ENCODE measurements at places on chromosomes 3 and 15. TPM values are rescaled to one million over a fixed set of nuclear protein-coding genes. Genes with fewer than 3 reads are reported as not detected.

DNA sequence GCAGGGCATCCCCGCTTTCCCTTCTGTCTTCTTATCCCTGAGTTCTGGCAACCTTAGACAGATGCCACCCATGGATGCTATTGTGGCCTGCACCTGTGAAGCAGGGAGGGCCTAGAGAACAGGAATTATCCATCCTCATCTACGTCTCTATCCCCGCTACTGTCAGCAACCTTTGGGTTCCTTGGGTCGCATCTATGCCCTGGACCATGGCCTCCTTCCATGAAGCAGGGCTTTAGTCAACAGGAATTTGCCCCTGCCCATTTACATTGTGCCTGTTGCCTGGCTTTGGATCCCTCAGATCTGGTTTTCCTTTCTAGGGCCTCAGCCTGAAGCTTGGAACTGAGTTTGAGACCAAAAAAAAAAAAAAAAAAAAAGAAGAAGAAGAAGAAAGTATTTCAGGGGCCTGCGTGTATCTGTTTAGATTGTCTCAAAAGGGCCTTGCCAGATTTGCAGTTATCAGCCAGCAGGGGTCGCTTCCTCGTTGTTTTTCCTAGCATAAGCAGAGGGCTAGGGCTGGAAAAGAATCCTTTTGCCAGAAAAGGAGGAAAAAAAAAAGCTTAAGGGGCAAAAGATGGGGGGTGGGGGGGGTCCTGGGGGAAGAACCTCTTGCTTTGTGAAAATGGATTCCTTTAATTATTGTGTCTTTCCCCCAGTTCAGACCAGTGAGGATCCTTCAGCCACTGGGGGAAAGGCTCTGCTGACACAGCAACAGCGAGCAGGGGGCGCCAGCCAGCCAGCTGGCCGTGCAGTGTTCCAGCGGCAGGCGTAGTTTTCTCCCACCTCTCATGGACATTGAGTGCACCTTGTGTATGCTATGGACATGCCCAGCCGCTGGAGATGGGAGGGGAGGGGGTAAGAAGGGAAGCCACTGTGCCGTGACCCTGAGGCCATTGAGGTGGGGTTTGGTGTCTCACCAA, 65.7 kb upstream of the ALDH1L1 start:
- H3K4me1 ChIP-seq: peaks cover 7% of the 10 kb centered on the region
- no peaks in the 10 kb centered on the region for H3K27me3 ChIP-seq
- no peak overlapping the region for H3K4me3 ChIP-seq
- H3K27ac ChIP-seq: no peak overlapping the region
- DNase-seq: peak; percentile 72

DNA sequence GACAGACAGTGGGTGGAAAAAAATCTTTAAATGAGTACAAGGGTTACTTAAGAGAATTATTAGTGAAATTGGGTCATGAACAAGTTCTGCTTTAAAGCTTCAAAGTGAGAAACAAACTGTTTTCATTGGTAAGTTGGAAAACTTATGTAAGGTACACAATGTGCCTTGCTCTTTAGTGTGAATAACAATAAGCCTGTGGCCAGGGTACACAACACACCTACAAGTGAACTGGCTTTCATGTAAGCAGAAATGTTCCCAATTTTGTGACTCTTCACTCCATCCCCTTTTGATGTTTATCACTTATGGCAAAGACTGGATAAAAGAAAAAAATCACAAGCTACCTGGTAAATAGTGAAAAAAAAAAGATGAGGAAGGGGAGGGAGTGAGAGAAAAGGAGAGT, 253.7 kb downstream of the ZBTB20 start:
- no peak overlapping the region for H3K27ac ChIP-seq
- no peaks in the 10 kb centered on the region for H3K27me3 ChIP-seq
- no peak for DNase-seq

GRCh38 chr15:70783610-70784022, 20.3 kb upstream of the UACA start:
- H3K27ac ChIP-seq: no peak overlapping the region
- no peaks in the 10 kb centered on the region for H3K27me3 ChIP-seq
- no peaks in the 10 kb centered on the region for H3K36me3 ChIP-seq
- no peak overlapping the region for H3K4me3 ChIP-seq
- H3K4me1 ChIP-seq: no peaks in the 10 kb centered on the region

DNA sequence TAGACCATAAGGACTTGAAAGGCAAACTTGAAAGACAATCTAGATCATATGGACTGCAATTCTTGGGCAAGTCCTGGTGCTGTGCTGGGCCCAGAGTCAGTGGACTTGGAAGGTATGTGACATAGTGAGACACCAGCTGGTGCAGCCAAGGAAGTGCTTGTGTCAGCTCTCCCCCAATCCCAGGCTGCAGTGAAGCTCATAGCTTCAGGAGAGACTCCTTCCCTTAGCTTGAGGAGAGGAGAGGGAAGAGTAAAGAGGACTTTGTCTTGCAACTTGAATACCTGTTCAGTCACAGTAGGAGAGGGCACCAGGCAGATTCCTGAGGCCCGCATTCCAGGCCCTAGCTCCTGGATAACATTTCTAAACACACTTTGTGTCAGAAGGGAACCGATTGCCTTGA, 127.4 kb upstream of the ZPLD1 start:
- no peaks in the 10 kb centered on the region for H3K4me1 ChIP-seq
- no peak overlapping the region for H3K4me3 ChIP-seq
- H3K27me3 ChIP-seq: no peaks in the 10 kb centered on the region
- no peak overlapping the region for H3K27ac ChIP-seq
- no peaks in the 10 kb centered on the region for H3K36me3 ChIP-seq

GRCh38 chr15:65870889-65871533, 1.7 kb downstream of the RAB11A start:
- H3K27ac ChIP-seq: no peak overlapping the region
- peak overlapping the region; percentile 89 for H3K4me3 ChIP-seq
- no peak for DNase-seq
- H3K4me1 ChIP-seq: peaks cover 4% of the 10 kb centered on the region

DNA sequence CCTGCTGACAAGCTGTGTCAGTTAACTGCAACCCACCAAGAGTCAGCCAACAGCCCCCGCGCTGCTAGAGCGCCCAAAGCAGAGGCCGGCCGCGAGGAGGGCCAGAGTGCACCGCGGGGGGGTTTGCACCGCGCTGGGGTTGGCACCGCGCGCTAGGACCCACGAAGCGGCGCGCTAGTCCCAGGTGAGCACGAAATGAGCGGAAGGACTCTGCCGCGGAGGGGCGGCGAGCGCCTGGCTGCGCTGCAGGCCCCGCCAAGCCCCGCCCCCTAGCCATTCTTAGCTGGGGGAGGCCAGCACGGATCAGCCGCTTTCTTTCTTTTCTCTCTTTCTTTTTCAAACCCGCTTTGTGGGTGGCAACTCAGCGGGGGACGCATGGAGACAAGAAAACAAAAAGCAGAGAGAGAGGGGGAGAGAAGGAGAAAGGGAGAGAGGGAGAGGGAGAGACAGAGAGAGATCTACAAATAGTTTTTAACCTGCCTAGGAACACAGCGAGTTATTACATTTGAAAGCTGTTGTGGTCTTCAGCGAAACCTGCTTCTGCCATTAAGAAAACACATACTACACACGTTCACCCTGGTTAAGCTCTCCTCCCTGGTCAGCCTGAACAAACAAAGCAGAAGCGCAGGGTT, 6.9 kb upstream of the FOXB1 start:
- H3K27me3 ChIP-seq: peaks cover 80% of the 10 kb centered on the region
- no peaks in the 10 kb centered on the region for H3K36me3 ChIP-seq
- peaks cover 76% of the 10 kb centered on the region for H3K4me1 ChIP-seq

DNA sequence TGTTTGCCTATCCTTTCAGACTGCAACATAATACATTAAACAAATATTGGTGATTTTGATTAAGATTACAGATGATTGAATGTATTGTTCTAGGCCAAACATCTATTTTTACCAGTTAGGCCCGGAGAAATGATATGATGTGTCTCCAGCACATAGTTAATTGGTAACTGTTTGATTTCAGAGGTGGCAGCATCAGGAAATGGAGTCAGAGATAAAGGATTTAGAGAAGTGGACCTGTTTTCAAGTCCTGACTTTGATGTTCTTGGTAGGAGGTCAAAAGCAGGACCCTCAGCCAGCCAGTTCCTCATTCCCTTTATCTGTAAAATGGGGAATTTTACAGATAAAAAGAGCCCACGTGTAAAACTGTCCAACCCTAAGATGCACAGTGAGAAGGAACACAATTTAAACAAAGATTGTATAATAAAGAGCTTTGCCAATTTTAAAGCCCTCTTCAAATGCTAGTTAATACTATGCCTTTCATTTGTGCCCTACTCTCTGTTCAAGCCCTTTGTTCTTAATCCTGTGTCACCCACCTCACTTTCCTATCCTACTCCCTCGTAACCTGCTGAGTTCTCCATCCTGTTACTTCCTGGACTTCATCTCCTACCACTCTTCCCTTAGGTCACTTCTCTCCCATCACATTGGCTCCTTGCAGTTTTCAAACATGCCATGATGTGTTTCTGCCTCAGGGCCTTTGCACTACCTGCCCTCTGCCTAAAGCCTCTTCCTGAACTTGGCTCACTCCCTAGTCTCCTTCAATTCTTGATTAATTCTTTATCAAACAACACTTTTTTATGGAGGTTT, 2.5 kb downstream of the TMEM212 start:
- H3K36me3 ChIP-seq: no peaks in the 10 kb centered on the region
- no peaks in the 10 kb centered on the region for H3K27me3 ChIP-seq
- H3K4me1 ChIP-seq: peaks cover 16% of the 10 kb centered on the region
- H3K4me3 ChIP-seq: no peak overlapping the region

GRCh38 chr3:184305577-184305976, 6.5 kb downstream of the PSMD2 start:
- no peaks in the 10 kb centered on the region for H3K27me3 ChIP-seq
- no peaks in the 10 kb centered on the region for H3K4me1 ChIP-seq
- H3K27ac ChIP-seq: no peak overlapping the region
- DNase-seq: no peak

GRCh38 chr3:36166477-36166876, 213.8 kb upstream of the STAC start:
- H3K4me3 ChIP-seq: no peak overlapping the region
- no peak for DNase-seq
- H3K4me1 ChIP-seq: no peaks in the 10 kb centered on the region
- no peak overlapping the region for H3K27ac ChIP-seq
- no peaks in the 10 kb centered on the region for H3K36me3 ChIP-seq

- H3K4me1 ChIP-seq: no peaks in the 10 kb centered on the region
- no peaks in the 10 kb centered on the region for H3K36me3 ChIP-seq
- H3K27ac ChIP-seq: no peak overlapping the region
- H3K27me3 ChIP-seq: peaks cover 84% of the 10 kb centered on the region
These were observed 5.4 kb upstream of the CYP1A1 start for GRCh38 chr15:74730619-74731316.

- no peak for DNase-seq
- no peaks in the 10 kb centered on the region for H3K27me3 ChIP-seq
- no peak overlapping the region for H3K4me3 ChIP-seq
- H3K4me1 ChIP-seq: no peaks in the 10 kb centered on the region
These were observed 5.0 kb downstream of the TMEM207 start for GRCh38 chr3:190444576-190445145.

The BCHE gene
- total RNA-seq: 15.2 TPM

The SYNPR gene
- total RNA-seq: 0.59 TPM

The ABCC5 gene
- 34.0 TPM for total RNA-seq

Measured in neural progenitor cell (in vitro differentiated cells).